IPS-NIHi11 (cell line): ENCODE measurements at places on chromosomes 7 and 10.

DNA sequence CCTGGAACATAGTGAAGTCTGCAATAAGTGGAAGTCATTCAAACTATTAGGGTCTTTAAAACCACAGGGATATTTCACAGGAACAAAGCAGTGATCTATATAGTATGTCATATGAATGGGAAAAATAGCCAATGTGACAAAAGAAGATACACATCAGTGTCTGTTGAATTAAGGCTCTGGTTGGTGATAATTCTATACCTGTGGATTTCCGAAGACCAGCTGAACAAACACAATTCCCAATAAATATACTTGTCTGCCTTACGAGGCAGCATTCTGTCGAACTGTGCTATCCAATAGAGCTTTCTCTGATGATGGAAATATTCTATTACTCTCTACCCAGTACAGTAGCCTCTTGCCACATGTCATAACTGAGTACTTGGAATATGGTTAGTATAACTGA, 55.9 kb upstream of the CAV2 start:
- DNase-seq = no peak

DNA sequence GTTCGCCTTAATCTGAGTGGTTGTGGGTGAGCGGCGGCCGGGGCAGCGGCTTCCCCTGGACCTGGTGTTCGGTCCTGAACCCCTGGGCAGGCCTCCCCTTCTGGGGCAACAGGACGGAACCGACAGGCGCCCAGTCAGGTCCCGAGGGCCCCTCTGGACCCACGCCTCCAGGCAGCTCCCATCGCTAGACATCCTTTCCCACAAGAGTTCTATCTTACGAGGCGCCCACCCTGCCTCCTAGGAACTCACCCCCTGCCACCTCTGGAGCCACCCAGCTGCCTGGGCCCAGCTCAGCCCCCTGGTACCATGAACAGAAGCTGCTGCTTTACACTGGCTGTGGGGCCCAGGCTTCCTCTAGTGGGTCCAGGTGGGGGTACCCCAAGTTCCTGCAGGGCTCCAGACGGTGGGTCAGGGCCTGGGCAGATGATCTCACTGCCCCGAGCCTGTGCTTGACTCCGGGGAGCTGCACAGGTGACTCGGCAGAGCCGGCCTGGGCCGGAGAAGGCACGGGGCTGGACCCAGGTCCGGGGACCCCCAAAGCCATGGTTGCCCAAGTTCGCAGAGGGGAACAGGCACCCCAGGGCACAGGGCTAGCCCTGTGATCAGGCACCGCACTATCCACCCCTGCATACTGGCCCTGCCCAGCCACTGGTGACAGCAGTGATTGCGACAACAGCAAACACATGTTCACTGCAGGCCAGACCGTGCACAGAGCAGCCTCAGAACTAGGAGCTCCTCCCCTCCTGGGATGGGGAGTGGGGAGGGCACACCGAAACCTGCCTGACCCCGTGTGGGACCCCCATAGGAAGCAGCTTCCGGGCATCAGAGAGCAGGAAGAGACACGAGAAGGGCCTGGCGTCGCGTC, 180.3 kb downstream of the ELFN1 start:
- no peak for DNase-seq

GRCh38 chr10:21160116-21160515, 263.0 kb upstream of the NEBL start:
- no peak for DNase-seq

- no peak for DNase-seq
Measured at GRCh38 chr10:74099420-74099819, 51.2 kb downstream of the AP3M1 start.

- no peak for DNase-seq
Measured at GRCh38 chr10:8581521-8582225, 527.2 kb downstream of the GATA3 start.

- no peak for DNase-seq
Measured at GRCh38 chr10:107930037-107930436, 765.5 kb upstream of the SORCS1 start.

DNA sequence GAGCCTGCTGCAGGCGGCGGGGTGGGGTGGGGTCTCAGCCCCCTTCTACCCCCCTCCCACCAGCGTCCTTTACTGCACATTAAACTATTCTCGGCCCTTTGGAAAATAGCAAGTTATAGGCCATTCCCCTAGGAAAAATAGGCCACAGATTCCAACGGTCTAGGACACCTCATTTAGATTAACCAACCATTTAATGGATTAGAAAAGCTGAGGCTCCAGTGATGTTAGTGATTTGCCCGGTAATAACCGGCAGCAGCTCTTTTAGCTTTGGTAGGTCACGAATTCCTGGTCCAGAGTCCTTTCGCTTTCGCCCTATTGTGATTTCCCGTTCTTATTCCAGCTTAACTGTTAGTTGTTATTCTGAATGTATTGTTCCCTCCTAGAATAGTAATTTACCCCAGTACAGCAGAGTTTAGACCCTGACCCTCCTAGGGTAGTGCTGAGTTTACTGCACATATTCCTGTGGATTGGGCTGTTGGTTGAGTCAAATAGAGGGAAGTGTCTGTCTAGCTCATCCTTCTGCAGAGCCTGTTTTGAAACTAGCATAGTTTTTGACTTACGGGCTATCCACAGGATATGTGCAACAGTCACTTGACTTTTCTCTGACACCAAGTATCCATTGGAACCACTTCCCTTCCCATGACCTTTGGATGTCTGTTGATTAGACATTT, 754 bp downstream of the GSTO1 start:
- peak; percentile 16 for DNase-seq

DNA sequence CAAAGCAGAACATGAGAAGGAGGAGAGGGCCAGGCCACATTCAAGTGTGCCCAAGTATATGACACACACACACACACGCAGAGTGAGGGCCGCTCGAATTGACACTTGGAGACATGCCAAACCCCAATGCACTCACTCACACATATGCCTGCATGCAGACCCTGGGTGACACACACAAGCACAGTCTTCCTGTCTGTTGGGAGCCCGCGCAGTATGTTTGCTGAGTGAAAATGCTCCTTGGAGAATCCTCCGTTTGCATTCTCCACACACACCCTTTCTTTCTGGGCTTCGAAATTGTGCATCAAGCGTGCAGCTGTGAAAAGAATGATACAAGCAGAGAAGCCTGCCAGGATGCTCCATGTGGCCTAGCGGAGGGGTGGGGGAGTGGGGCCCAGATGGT, 120.9 kb downstream of the PLXNA4 start:
- DNase-seq = no peak

DNA sequence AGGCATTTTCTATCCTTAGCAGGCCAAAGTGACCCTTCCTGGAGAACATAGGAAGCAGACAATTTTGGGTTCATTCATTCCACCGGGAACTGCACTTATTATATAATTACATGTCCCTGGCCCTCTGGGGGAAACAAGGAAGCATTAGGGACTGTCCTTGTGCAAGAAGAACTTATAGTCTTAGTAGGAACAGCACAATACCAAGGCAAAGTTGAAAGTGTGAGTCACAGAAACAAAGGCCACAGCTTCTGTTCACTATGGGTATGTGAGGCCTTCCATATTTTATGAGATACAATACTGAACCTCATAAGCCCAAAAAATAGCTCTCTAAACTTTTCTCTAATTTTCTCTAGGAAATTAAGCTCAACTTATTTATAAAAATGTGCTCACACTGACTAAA, 18.4 kb upstream of the AKR1B10 start:
- no peak for DNase-seq

- DNase-seq = no peak
Measured at GRCh38 chr7:108203537-108203936, 73.4 kb upstream of the LAMB4 start.

DNA sequence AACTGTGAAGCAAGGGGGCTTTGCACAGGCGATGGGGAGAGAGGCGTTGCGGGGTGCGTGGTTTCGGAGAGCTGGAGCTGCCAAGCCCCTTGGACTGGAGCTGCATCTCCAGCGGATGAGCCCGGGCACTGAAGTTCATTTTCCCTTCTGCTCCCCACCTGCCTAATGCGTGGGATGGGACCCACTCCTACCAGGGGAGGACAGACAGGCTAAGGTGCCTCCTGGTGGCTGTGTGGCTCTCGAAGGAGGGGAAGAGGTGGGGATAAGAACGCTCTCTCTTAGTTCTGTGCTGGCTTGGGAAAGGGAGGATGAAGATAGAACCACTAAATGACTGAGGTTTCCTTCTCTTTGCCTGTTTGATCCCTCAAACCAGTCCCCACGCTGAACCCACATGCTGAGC, 177.6 kb upstream of the PITRM1 start:
- no peak for DNase-seq

- DNase-seq = no peak
Measured at GRCh38 chr7:27164045-27164366, 1.3 kb downstream of the HOXA9 start.

DNA sequence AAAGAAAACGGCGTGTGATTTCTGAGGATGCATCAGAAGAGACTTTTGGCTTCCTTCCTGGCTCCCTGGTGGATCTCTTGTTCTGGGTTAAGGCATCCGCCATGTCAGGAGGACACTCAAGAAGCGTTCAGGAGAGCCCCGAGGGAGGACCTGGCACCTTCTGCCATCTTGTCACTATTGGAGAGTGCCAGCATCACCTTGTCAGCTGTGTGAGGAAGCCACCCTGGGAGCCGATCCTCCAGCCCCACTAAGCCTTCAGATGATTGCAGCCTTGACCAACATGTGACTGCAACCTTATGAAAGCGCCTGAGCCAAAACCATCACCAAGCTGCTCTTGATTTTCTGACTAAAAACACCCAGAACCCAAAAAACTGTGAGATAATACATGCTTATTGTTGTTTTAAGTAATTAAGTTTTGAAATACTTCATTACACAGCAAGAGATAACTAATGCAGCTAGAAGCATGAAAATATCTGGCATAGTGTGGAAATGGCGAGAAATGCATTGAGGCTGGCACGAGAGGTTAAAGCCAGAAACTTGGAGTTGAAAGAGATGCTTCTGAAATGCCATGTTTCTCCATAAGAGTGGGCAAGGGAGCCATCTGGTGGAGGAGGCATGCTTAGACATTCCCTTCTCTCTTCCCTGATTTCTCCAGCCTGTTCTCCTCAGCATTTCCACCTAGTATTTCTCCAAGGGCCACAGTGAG, 5.4 kb upstream of the ZFYVE27 start:
- DNase-seq = peak; percentile 68

DNA sequence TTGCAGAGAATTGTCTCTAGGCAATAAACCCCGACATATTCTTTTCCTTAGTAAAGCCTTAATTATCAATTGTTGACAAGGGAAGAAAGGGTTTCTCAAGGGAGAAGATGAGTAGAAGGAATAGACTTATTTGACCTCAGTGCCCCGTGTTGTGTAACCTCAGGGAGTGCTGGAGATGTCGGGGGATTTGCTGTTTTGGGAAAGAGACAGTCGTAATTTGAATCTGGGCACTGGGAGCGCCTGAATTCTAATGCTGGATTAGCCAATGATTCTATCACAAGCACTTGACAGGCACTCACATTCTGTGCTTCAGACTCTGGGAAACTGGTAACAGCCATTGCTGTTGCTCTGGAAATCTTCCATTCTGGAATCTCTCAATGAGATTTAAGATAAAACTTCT, 13.8 kb upstream of the LMOD2 start:
- no peak for DNase-seq

- DNase-seq = no peak
Measured at GRCh38 chr10:968546-969199, 19.6 kb upstream of the GTPBP4 start.

DNA sequence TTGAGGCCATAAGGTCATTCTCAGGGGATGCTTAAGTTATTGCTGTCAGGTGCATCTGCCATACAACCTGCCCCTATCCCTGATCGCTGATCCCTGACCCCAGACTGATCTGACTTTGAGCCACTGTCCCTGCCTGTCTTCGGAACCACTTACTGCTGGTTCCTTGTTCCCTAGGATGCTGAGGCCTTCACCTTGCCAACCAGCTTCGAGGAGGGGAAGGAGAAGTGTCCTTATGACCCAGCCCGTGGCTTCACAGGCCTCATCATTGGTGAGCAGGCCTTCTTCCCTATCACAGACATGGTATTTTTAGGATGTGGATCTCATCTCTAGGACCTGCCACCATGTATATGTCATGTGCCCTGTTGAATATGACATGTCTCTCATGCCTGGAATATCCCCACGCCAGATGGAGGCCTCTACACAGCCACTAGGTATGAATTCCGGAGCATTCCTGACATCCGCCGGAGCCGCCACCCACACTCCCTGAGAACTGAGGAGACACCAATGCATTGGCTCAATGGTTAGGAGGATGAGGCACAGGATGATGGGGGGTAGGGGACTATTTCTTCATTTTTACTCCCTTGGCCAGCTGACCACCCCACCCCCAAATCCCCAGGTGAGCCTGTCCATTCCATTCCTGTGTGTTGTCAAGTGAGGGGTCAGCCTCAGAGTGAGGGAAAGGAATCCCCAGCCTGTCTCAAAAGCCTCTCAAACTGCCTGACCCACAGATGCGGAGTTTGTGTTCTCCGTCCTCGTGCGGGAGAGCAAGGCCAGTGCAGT, 9.0 kb downstream of the MRPL43 start:
- DNase-seq = no peak

DNA sequence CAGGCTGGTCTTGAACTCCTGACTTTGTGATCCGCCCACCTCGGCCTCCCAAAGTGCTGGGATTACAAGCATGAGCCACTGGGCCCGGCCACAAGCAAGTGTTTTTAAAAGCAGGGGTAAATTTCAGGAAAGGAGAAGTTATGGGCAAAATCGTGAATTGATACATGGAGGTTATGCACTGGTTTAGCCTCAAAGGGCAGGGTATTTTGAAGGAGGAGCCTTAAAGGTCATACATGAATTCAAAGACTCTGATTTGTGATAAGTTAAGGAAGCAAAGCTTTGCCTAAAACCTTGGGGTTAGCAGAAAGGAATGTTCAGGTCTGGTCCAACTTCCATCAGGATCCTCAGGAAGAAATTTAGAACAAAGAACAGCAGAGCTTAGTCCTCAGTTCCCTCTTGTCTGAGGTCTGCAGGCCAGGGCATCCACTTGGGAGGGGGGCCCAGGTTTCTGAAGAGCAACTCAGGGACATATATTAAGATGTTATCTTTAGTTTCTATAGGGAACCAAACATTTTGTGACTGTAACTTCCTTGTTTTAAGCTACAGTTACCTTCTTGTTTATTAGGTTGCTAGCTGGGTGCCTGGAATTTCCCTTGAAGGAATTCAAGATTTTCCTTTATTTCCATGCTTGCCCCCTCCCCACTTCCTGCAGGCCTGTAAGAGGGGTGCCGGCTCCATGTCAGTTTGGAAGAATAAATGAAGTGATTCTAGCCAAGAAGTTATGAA, 2.8 kb upstream of the REPIN1 start:
- no peak for DNase-seq

DNA sequence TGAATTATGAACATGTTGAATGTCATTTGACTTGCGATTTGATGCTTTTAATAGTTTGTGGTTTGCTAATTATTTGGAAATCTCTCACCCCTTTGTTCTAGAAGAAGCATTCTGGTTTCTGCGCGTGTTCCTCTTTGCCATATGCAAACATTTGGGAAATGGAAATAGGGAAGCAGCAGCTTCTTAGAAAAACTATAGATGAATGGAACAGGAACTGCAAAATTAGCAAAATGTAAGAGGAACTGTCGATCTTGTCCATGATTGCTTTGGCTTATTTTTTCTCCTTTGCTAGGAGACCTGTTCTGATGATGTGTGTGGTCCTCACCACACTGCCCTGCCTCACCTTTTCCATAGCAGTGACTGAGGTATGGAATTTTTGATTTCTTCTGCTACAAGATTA, 19.0 kb downstream of the TMEM236 start:
- DNase-seq = no peak
